ENCODE measurements at places on chromosomes 13 and 19.

- DNase-seq: peak; percentile 78
Measured at GRCh38 chr13:110347535-110348308, 40.6 kb downstream of the COL4A2 start.

- DNase-seq: peak; percentile 82
Measured at GRCh38 chr19:46068345-46069258, 27.8 kb upstream of the IGFL4 start.

DNA sequence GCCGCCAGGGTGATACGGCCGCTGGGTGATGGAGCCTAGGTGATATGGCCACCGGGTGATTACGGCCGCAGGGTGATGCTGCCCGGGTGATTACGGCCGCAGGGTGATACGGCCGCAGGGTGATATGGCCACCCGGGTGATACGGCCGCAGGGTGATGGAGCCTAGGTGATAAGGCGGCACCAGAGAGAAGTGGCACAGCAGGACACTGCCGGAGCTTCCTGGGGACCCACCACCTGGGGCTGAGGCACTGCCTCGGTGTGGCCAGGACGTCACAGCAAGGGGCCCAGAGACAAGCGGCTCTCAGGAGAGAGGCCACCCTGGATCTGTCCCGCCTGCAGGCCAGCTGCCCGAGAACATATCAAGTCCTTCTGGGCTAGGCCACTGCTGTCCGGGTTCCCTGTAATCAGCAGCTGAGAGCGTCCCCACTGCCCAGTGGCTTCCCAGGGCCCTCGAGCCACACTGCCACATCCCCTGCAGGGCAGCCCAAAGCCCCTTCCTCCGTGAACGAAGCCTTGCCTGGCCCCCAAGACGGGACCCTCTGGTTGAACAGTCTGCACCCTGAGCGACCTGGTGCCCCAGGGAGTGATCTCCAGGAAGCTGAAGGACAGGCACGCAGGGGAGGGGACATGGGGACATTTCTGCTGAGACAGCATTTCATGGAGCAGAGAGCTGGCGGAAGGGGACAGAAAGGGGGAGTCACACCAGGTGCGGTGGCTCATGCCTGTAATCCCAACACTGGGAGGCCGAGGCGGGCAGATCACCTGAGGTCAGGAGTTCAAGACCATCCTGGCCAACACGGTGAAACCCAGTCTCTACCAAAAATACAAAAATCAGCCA, 22.1 kb downstream of the ZNF787 start:
- no peak for DNase-seq

- DNase-seq: no peak
Measured at GRCh38 chr19:45827459-45828093, 12.5 kb upstream of the RSPH6A start.

DNA sequence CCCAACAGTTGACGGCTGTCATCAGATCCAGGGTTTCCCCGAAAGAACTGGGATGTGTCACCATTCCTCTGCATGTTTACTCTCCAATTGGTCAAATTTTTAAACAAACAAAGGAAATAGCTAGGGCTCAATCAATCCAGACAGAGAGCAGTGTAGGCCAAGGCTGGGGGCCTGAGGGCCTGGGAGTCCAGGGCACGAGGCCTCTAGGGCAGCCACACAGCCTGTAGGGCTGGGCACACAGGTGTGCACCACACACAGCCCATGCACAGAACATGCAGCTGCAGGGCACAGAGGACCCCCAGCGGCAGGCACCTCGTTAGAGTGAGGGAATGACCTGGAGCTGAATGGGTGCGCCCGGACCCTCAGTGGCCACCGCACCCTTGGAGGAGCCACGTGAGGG, 9.5 kb downstream of the MIER2 start:
- DNase-seq: no peak

DNA sequence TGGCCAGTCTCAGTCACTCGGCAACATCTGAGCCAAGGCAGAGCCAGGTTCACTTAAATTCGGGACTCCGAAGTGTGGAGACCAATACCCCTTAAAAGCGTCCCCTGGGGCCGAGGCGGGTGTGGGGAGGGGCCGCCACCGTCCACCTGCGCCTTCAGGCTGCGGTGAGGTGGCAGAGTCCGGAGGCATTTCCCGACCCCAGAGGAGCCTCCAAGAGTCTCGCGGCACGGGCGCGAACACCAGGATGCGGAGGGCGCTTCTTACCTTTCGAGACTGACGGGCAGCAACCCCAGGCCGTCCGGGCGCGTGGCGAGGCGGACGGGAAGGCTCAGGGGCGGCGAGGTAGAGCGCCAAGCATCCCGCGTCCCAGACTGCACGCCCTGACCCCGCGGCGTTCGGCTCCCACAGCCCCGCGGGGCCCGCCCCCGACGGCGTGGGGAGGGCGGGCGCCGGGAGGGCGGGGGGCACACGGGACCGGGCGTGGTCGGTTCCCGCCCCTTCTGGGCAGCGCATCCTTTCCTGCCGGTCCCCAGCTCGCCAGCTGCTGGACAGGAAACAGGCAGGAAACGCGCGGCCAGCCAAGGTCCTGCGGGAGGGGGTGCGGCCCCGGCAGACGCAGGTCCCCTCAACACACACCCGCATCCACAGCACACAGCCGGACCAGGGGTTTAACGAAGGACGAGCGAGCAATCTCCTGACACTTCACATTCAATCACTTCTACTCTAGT, at the start of gene THSD1:
TSS of gene THSD1 (minus strand) at position 406 of the 728 bp plus-strand sequence. CDS start 3,572 bp downstream, outside the sequence.
- DNase-seq: peak; percentile 40

DNA sequence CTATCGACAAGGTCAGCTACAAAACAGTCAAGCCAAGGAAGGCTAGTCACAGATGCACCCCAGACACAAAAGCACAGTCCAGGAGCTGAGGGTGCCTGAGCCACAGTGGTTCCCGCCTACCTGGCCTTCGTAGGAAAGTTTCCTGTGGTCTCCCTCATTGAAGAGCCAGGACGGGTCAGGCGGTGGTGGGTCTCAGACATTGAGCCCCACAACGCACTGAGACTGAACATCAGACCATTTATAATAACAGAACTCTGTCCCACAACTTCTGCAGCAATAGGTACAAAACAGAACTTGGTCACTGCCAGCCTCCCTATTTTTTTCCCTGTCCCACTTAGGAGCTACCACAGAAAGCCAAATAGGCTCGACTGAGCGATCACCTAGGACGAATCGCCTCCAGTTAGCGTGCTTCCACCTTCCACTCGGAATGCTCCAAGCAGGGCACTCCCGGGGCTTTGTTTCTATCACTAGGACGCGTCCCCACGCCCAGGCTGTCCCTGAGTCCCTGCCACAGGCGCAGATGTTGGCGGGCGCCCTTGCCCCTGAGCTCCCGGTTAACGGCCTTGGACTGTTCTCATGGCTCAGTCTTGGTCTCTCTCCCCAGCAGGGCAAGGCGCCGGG, 640 bp upstream of the ZNF544 start:
- no peak for DNase-seq

GRCh38 chr13:42906257-42906656, 85.8 kb downstream of the EPSTI1 start:
- no peak for DNase-seq

GRCh38 chr19:47691782-47692181, 21.4 kb upstream of the EHD2 start:
- DNase-seq: no peak

DNA sequence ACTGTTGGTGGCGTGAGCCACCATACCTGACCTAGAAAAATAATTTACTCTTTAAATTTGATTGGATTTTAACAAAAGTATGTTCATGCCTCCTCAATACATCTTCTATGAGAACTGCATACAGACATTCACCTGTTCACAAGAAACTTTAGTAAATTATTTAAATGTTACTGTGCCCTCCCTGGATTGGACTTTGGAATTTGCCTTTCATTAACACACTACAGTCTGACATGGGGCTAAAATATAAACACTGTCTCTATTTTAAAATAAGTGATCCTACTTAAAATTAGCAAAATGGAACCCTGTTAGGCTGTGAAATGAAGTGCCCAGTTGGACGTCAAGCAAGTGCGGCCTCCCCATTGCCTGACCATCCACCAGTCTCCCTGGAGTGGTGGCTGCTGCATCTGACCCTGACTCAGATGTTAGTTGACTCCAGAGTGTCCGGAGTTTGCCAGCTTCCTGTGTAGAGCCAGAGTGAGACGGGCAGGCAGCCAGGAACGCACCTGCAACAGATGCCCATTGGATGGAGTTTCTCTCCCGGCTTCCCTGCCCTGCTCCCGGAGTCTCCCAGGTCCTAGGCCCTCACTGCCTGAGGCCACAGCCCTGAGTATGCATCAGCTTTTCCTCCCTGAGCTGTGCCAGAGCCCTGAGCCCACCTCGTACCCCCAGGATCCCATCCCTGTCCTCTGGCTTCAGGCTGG, 45.9 kb upstream of the ATP11A start:
- DNase-seq: no peak
